ENCODE measurements at places on chromosomes 7 and 10.

DNA sequence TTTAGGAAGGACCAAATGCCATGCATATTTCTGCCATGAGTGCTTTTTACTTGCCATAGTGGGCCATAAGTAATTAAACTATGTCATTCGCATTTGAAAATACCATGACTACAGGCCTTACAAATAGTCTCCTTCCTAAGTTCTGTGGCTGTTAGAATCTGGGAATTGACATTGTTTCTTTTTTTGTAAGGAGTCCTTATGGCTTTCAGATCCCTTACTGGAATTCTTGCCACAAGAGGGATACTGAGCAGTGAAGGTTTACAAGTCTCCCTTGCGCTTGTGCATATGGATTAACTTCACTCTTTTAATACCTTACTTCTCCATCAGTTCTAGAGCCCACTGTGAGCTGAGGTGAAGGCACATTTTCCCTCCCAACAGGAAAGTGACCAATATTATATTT is 166.0 kb downstream of the NRG3 start:
- DNase-seq = no peak

DNA sequence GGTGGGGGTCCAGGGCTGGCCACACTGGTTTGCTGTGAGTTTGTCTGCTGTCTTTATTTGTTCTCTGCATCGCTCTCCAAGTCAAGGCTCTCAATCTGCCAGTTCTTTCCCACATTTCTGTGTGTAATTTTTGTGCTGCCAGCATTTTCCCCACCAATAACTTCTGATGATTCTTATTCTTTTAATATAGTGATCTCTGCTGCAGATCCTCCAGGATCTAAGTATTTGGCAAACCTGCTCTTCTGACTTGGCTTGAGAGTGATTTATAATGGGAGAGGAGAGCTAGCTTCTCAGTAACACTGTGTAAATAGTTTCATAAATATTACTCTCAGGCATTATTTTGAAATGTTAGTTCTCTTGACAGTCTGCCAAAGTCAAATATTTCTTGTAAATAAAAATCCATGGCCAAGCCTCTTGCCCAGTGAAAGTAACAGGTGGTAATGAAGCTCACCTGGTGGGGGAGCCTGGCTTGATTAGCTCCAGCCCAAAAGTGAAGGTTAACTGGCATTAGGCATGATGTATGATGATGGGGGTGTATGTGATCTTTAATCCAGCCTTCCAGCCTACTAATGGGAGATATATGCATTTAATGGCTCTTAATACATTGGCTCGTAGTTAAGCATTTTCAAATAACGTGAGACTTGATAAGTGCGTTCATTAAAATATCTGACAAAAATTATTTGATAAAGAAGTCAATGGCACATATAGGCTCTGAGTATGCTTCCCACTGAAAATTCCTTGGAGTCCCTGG is 1055.9 kb downstream of the KCNMA1 start:
- no peak for DNase-seq

- DNase-seq = no peak
Observed at GRCh38 chr10:3783682-3784432, 1.2 kb downstream of the KLF6 start.

- DNase-seq = no peak
Observed at GRCh38 chr7:3309140-3309539, 8.1 kb downstream of the SDK1 start.

GRCh38 chr7:123548406-123548805 is 9.2 kb downstream of the NDUFA5 start:
- DNase-seq = no peak

DNA sequence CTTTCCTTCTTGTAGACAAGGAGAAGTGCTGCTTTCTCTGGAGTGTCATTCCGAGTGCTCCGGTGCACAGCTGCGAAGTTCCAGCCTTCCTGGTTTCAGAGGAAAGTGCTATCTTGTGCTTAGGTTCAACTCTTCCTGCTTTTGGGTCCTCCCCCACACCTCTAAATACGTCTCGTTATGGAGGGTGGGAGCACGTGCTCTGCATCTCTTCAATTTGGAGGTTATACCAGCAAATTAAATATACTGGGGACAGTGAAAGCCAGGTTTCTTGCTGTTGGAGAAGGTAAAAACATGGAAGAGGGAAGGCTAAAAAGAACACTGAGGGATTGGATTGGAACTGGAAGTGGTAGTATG is 2.4 kb upstream of the ESYT2 start:
- no peak for DNase-seq

GRCh38 chr7:1899196-1899595 is 229.1 kb downstream of the ELFN1 start:
- DNase-seq = peak; percentile 60

GRCh38 chr7:130486954-130487436 is 4.9 kb upstream of the MEST start:
- DNase-seq = no peak

- no peak for DNase-seq
Observed at GRCh38 chr7:29421010-29421956, 142.4 kb upstream of the PRR15 start.
